ENCODE measurements at places on chromosomes 16 and 17.

- no peak for DNase-seq
Observed at GRCh38 chr17:76672270-76672851, 28.8 kb upstream of the ST6GALNAC1 start.

DNA sequence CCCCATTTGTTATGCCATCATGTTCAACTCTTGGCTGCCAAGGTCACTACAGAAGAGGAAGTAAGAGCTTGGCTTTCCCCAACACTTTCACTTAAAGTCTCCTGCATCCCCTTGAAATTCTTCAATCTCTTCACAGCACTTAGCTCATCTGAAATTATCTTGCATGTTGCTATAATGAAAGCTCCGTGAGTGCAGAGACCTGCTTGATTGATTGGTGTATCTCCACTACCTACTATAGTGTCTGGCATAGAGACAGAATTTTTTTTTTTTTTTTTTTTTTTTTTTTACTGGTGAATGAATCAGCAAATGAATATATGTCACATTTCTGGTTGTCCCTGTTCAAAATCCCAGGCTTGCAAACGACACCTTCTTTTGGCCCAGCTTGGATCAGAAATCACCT, 1.9 kb upstream of the SDR42E1 start:
- no peak for DNase-seq

- DNase-seq: no peak
Observed at GRCh38 chr17:12230481-12231354, 210.0 kb downstream of the MAP2K4 start.

- DNase-seq: peak; percentile 40
Observed at GRCh38 chr16:69107316-69107962, 2.0 kb downstream of the HAS3 start.

DNA sequence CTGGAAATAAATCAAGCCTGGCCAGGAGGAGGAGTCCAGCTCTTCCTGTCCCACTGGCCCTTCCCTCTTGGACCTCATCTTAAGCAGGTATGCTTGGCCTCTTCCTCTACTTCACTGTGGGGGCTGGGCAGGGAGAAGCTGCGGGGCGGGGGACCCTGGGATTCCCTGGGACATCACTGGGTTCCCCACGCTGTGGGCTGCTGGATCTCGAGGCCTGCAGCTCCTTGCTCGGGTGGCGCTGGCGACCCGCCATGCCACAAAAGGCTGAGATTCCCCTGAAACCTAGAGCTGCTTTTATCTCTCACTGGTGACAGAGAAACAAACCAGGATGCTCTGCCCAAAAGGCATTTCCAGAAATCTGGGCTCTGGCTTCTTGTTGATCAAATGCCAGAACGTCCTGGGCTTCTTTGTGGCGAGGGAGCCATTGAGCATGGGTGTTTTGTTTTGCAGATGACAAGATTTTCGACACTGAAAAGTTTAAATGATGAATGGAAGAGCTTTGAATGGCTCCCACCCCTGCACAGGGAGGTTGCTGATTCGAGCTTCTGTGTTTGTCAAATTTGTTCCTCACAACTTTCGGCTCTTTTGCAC, 8.6 kb upstream of the PGS1 start:
- DNase-seq: peak; percentile 33

- DNase-seq: no peak
Observed at GRCh38 chr17:43026595-43026994, 1.6 kb downstream of the RND2 start.

- no peak for DNase-seq
Observed at GRCh38 chr17:46759141-46759540, 59.4 kb downstream of the WNT3 start.

DNA sequence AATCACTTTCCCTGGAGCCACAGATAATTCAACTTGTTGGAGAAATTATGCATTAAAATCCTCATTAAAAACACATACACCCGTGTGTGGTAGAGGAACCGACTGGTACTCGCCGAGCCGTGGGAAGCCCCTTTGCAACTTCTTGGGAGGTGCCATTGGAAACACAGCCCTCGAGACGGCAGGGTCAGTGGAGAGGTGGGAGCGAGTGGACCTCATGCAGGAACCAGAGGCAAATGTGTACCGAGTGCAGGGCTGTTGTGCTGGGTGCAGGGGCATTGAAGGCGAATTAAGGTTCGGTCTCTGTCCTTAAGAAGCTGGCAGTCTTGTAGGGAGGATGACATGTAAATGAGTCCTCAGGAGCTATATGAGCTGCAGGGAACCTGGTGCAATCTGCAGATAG, 318.3 kb downstream of the CPPED1 start:
- no peak for DNase-seq

- no peak for DNase-seq
Observed at GRCh38 chr17:79627184-79627765, 16.4 kb upstream of the RBFOX3 start.

DNA sequence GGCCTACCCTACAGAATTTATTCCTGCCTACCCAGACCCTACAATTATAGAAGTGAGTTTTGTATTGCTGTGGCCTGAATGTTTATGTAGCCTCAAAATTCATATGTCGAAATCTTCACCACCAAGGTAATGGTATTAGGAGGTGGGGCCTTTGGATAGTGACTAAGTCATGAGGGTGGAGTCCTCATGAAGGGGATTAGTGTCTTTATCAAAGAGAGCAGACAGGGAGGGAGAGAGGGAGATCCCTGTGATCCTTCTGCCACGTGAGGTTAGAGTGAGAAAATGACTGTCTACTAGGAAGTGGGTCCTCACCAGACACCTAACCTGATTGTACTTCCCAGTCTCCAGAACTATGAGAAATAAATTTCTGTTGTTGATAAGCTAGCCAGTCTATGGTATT, 981 bp upstream of the DUXB start:
- no peak for DNase-seq
